Activated CD4-positive, alpha-beta T cell treated with anti-CD3 and anti-CD28 coated beads, Interleukin-2, amount 10 ng/mL, durations not matched to agents 7 days and 5 days (primary cell): ENCODE measurements at places on chromosomes 1 and 21. TPM values are rescaled to one million over a fixed set of nuclear protein-coding genes. Genes with fewer than 3 reads are reported as not detected.

KLHDC7A gene
- total RNA-seq, result not detected

CBR3 gene
- 30.9 TPM for total RNA-seq

PRAMEF12 gene
- not detected for total RNA-seq

CFAP141 gene
- not detected for total RNA-seq

CASQ2 gene
- total RNA-seq, result not detected

OR2L3 gene
- total RNA-seq, result not detected

PSRC1 gene
- 32.7 TPM for total RNA-seq

HPCA gene
- not detected for total RNA-seq

SELE gene
- total RNA-seq, result not detected

FOXD2 gene
- total RNA-seq, result 0.15 TPM

KIF1B gene
- 15.6 TPM for total RNA-seq

DOP1B gene
- 24.7 TPM for total RNA-seq

CELA2A gene
- total RNA-seq, result not detected

OR2AK2 gene
- total RNA-seq, result not detected
